ENCODE measurements at places on chromosomes 1 and 21. TPM values are rescaled to one million over a fixed set of nuclear protein-coding genes. Genes with fewer than 3 reads are reported as not detected.

The FCRL2 gene
- not detected for polyA plus RNA-seq

The NID1 gene
- 0.10 TPM for polyA plus RNA-seq

The FLAD1 gene
- polyA plus RNA-seq: 68.6 TPM

The SLC44A5 gene
- 53.0 TPM for polyA plus RNA-seq

The LAMC2 gene
- polyA plus RNA-seq: 1.2 TPM

The PGLYRP4 gene
- polyA plus RNA-seq: not detected

The ADORA3 gene
- polyA plus RNA-seq: not detected

The CRP gene
- 0.98 TPM for polyA plus RNA-seq

The CAPN8 gene
- polyA plus RNA-seq: not detected

The SPRR5 gene
- polyA plus RNA-seq: not detected

The RORC gene
- polyA plus RNA-seq: 0.28 TPM

The FBXO2 gene
- 24.7 TPM for polyA plus RNA-seq

The DDR2 gene
- 0.76 TPM for polyA plus RNA-seq

The ACTRT2 gene
- not detected for polyA plus RNA-seq

The MTMR11 gene
- 0.58 TPM for polyA plus RNA-seq

The SPATA46 gene
- not detected for polyA plus RNA-seq

The TARBP1 gene
- 329 TPM for polyA plus RNA-seq

The URB1 gene
- 4.4 TPM for polyA plus RNA-seq

The ELAVL4 gene
- 81.0 TPM for polyA plus RNA-seq

The PRKAA2 gene
- 18.5 TPM for polyA plus RNA-seq

The LIN28A gene
- 1.0 TPM for polyA plus RNA-seq

The PRAMEF6 gene
- not detected for polyA plus RNA-seq

The FAM78B gene
- polyA plus RNA-seq: 3.9 TPM

The DMRTA2 gene
- 0.22 TPM for polyA plus RNA-seq

The FCAMR gene
- not detected for polyA plus RNA-seq

The SLC1A7 gene
- not detected for polyA plus RNA-seq

The JAM2 gene
- polyA plus RNA-seq: 1.1 TPM

The PAX7 gene
- not detected for polyA plus RNA-seq

The CGN gene
- 4.4 TPM for polyA plus RNA-seq

The WDR4 gene
- polyA plus RNA-seq: 5.5 TPM

The SPSB1 gene
- polyA plus RNA-seq: 1.4 TPM

The MTARC1 gene
- 4.2 TPM for polyA plus RNA-seq

The CTH gene
- 10.0 TPM for polyA plus RNA-seq
